ENCODE measurements at places on chromosomes 5 and 9.

DNA sequence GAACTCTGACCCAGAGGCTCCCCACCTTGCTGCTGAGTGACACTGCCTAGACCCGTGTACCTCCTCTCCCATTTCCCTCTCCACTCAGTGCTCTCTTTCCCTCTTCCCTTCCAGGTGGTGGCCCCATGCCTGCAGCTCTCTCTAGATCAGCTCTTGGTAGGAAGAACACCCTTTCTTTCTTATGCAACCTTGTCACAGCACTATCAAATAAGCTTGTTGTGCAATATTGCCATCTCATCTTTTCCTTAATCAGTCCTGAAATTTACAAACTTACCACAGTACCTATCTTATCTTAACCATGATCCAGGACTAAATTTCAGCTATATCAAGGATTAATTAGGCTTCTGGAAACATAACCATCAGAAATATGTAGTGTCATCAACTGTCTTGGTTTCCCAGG is 88.6 kb downstream of the ZFAND5 start:
- no peak for DNase-seq

DNA sequence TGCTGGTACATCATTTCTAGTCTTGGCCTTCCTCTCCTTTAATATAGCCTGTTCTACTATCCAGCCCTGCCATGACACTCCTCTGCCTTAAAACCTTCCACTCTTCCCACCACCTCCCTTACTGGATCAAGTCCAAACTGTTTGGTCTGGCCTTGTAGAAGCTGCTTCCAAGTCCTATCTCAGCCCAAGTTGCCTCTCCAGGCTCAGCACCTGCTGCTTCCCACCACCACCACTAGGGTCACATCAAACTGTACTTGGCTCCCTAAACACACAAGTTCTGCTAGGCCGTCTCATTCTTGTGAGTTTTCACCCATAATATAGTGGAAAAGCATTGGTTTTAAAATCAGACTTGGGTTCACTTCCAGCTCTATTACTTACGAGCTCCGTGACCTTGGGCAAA is 1.4 kb downstream of the NDUFA8 start:
- no peak for DNase-seq

- no peak for DNase-seq
These were observed 562.8 kb downstream of the PTPRD start for GRCh38 chr9:10050016-10050415.

- DNase-seq: no peak
These were observed 49.0 kb downstream of the STOM start for GRCh38 chr9:121321016-121321503.

GRCh38 chr9:131467214-131467935 is 35.3 kb upstream of the POMT1 start:
- no peak for DNase-seq

DNA sequence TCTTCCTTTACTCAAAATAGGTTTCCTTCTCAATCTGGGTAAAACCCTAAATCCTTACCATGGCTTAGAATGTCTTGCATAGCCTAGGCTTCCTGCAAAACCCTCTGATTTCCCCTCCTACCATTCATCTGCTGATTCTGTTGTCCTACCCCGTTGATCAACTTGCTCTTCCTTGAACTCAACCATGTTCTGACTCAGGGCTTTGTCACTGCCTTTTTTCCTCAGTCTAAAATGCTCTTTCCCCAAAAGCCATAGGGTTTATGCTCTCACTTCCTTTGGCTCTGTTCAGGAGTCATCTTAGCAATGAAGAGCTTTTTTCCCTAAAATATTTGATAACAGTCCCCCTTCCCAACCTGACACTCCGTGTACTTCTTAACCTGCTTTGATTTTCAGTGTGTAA is 79.4 kb upstream of the IZUMO3 start:
- no peak for DNase-seq

DNA sequence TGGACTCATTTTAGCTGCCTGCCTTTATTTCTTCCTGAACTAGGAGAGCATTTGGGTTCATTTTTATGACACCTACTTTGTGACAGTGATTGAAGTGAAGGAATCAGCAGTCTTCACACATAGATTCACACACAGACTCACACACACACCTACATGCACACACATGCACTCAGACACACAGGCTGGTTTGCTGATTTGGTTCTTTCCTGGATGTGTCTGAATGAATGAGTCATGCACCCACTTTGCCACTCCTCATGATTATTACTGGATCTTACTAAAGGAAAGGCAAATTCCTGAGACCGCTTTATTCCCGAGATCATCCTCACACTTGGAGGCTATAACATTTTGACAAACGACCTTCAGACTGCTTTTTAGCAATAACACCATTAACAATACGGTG is 529.5 kb downstream of the AGTPBP1 start:
- no peak for DNase-seq

- DNase-seq: no peak
These were observed 1.6 kb downstream of the CCNJL start for GRCh38 chr5:160310552-160311295.

DNA sequence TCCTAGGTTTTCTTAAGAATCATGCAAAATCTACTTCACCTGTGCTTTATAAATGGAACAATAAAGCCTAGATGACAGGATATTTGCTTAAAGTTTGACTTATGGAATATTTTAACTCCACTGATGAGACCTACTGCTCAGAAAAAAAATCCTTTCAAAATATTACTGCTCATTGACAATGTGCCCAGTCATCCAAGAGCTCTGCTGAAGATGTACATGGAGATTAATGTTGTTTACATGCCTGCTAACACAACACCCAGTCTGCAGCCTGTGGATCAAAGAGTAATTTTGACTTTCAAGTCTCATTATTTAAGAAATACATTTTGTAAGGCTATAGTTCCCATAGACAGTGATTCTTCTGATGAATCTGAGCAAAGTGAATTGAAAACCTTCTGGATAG is 889.6 kb downstream of the CDH18 start:
- no peak for DNase-seq

- no peak for DNase-seq
These were observed 9.9 kb upstream of the PRR16 start for GRCh38 chr5:120454094-120454798.

DNA sequence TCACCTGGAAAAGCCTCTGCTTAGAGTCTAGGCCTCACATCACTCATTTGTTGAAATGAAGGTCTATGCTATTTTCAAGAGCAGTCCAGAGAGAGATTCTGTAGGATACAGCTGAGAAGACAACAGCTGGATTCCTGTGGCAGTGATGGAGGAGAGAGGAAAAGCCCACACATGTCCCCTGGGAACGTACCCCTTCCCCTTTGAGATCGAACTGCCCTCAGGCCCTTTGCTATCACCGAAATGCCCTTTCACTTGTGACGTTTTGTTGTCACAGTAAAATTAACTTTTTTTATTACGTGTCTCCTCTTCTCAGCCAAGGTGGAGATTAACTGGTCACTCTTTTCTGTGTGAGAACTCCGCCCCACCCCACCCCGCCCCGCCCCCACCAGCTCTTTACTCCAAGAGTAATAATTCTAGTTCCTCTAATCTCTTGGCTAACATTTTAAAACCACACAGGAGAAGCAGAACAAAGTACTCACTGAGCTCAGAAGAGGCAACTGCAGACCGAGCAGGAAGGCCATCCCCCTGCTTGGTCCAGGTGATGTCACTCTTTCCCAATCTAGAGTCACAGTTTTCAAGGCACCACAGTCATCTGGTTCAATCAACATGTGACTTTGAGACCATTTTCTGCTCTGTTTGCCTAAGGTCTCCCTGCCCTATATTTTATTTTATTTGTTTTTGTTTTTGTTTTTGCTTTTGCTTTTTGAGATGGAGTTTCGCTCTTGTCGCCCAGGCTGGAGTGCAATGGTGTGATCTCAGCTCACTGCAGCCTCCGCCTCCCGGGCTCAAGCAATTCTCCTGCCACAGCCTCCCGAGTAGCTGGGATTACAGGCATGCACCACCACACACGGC is 105.6 kb downstream of the SUSD1 start:
- DNase-seq: no peak

- no peak for DNase-seq
These were observed 44.8 kb downstream of the PAPPA start for GRCh38 chr9:116198344-116198743.

DNA sequence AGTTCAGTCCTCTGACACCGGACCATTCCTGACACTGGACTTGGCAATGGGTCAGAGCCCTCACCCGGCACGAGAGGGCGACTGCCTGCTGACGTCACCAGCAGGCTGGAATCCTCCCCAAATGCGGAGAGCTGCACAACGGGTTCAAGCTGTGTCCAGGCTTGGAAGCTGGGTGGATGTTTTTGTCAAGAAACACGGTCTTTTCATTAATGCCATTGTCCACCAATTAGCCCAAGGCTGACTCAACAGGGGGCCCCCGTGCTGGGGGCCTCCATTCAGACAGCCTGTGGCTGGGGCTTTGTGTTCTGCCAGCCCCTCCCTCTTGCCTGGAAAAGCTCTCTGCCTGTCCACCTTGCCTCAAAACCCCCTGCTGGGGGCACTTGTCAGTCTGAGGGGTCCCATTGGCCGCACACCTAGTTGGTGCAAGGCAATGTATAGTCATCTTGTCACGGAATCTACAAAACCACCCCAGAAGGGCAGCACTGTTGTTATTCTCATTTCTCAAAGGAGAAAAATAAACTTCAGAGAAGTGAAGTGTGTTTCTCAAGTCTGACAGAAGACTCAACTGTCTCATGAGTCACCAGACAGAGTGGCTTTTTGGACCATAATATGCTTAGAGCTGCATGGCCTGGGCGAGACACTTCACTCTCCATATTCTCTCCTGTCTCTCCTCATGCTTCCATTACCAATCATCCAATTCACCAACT is 24.6 kb downstream of the NDUFA8 start:
- no peak for DNase-seq
